ENCODE measurements at places on chromosomes 12 and 14.
A peak's percentile ranks its signal among the peaks of the same experiment; 100 is the strongest.

GRCh38 chr12:75923964-75924666 is 107.5 kb downstream of the PHLDA1 start:
- DNase-seq = no peak

GRCh38 chr12:64551676-64552075 is 58.6 kb upstream of the RASSF3 start:
- DNase-seq = no peak

DNA sequence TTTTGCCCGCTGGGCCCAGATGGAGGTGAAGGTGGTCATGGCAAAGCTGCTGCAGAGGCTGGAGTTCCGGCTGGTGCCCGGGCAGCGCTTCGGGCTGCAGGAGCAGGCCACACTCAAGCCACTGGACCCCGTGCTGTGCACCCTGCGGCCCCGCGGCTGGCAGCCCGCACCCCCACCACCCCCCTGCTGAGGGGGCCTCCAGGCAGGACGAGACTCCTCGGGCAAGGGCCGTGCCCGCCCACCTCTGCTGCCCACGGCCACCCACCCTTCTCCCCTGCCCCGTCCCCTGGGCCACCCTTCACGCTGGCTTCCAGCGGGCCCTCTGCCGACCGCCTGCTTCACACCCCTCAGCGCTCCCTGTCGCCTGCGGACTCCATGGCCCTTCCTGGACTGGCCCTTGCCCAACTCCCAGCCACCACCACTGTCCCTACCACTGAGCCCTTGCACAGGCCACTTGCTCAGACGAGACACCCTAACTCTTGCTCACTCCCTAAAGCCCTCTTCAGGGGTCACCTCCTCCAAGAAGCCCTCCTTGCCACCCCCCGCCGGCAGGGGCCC is 42.5 kb downstream of the CYP46A1 start:
- no peak for DNase-seq

GRCh38 chr12:58833853-58834252 is 86.5 kb downstream of the LRIG3 start:
- no peak for DNase-seq

- no peak for DNase-seq
Observed at GRCh38 chr12:101909646-101910045, 32.3 kb downstream of the DRAM1 start.

DNA sequence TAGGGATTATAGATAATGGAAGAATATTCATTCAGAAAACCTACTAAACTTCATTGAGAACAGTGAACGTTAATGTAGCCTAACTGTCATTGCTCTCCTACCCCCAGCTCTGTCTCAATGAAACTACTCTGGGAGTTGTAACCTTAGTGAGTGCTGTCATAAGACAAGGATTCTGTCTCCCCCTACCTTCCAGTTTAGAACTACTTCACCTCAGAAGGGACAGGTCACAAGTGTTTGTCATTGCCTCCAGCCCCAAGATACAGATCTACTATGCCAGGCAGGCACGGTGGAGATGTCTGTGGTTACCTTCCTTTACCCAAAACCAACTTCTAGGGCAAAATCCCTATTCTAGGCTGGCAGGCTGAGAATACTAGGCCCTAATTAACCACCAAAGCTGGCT is 833.1 kb upstream of the SEL1L start:
- no peak for DNase-seq

DNA sequence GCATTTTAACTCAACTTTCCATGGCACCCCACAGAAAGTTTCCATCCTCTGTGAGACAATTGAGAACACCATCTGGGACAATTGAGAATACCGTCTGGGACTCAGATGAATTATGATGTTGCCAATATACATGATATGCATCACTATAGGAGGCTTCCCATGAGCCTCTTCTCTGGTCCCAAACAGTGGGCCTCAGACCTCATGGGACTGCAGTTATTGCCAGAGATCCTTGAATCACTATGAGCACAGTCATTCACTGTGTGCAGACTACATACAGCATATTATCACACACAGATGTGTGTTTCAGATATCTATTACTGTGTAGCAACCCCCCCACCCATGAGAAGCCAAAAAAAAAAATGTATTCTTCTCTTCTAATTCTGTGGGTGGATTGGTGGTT is 134.4 kb downstream of the GXYLT1 start:
- no peak for DNase-seq

GRCh38 chr12:24414480-24414879 is 465.0 kb upstream of the SOX5 start:
- no peak for DNase-seq

DNA sequence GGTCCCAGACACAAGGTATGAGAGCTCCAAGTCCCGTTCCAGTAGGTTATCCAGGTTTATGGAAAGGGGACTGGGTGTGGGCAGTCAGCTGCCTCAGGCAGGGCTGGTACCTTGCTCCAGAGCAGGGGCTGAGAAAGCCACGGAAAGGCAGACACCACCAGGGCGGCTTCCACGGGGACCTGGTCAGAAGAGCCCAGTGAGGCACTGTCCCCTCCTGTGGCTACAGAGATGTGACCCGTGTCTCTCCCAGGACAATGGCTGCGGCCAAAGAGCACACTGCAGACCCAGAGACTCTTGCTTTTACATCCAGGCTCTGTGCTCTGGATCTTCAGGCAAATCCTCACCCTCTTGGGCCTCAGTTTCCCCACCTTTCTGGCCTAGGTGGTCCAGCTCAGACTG is 8.8 kb downstream of the SERPINA4 start:
- DNase-seq = no peak

DNA sequence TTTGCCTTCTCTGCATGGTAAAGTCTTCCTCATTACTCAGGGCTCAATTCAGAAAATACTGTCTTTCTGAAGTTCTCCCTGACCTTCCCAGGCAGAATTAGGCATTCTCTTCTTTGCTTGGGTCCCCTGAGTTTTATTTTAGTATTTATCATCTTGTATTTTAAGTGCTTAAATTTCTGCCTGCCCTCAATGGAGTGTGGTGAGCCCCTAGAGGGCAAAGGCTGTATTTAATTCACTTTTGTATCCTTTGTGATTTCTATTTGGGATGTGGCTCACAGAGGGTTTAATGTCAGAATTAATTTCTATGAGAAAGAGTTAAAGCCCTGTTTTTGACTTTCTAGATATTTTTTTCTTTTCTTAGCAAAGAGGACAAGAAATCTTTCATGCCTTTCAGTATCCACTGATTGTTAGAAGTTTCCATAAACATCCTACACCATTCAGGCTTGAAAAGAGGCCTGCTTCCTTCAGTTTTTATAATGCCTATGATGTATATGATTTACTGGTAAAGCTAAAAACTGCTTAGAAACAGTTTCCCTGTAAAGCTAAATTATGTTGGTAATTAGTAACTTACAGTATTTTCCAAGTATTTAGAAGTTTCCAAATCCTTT is 55.6 kb upstream of the PTPRB start:
- no peak for DNase-seq

DNA sequence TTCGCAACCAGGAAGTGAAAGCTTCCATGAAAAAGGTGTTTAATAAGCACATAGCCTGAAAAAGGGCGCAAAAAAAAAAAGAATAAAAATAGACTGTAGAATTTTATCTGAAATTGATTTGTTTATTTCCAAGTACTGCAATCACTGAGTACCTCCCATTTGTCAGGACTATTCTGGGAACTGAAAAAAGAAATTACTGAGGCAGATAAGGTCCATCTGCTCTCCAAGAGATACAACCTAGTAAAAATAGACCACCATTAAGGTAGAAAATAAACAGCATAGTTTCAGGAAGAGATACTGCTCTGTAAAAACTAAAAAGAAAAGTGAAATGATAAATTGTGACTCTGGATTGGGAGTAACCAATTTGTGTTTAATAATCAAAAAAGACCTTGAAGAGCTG is 24.7 kb downstream of the OR4N2 start:
- DNase-seq = no peak

DNA sequence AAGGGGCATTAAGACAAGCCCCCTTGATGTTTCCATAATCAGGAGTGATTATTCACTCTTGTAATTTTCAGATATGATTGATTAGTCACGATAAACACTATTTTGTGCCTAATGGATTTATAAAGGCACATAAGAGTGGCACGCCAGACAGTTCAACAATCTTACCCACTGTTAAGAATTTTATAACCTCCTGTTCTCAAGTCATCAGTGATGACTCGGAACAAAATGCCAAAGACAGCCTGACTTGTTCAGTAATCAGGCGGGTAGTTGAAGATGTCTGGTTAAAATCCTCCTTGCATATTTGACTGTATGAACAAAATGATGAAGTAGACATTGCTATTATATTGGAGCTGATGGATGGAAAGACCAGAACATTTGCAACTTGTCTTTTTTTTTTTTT is 212.1 kb upstream of the RMST start:
- no peak for DNase-seq

DNA sequence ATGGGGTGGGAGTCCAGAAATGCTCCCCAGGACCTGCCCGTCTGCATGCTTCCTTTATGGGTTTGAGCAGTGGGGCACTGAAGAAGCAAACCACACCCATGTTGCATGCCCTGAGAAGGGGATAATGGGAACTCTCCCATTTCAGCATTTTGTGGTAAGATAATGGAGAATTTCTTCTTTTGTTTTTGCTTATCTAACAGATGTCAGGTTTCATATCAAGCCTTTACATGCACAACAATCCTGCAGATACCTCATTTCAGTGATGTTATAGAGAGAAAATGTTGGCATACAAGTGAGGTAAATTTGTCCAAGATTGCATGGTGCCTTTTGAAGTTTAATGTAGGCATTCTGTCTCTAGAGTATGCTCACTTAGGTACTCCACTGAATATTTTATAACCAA is 177.0 kb downstream of the ALX1 start:
- DNase-seq = no peak

- no peak for DNase-seq
Observed at GRCh38 chr14:63564318-63564717, 21.1 kb upstream of the PPP2R5E start.

DNA sequence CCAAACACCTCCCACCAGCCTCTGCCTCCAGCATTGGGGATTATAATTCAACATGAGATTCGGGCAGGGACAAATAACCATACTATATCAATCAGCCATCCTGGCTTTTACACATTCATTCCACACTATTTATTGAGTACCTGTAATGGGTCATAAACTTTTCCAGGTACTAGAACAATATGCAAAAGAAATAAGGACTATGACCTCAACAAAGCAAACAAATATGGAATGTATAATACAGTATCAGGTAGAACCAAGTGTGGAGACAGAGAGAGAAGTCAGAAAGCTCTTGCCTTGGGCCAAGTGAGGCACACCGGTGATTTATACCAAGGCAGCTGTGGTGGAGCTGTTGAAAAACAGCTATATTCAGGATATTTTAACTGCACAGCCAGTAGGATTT is 116.3 kb downstream of the TSPAN8 start:
- DNase-seq = no peak

- no peak for DNase-seq
Observed at GRCh38 chr12:47954058-47954457, 9.3 kb upstream of the TMEM106C start.

GRCh38 chr12:106288494-106289195 is 13.9 kb upstream of the TCP11L2 start:
- no peak for DNase-seq

DNA sequence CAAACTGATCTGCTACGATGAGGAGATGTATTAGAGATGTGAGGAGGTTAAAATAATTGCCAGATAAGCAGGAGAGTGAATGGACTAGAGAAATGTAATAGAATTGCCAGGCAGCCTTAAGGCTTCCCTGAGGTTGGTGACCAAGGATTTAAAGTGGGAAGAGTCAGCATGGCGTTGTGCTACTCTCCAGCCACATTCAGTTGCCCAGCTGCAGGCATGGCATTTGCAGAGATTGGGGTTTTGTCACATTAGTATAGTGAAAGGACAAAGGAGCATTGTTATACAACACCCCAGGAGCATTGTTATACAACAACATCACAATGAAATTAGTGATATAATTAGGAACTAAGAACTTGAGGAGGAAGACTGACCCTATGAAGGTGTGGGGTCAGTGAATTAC is 31.7 kb downstream of the MARK3 start:
- no peak for DNase-seq

- DNase-seq = no peak
Observed at GRCh38 chr12:77973579-77973978, 142.9 kb downstream of the NAV3 start.

DNA sequence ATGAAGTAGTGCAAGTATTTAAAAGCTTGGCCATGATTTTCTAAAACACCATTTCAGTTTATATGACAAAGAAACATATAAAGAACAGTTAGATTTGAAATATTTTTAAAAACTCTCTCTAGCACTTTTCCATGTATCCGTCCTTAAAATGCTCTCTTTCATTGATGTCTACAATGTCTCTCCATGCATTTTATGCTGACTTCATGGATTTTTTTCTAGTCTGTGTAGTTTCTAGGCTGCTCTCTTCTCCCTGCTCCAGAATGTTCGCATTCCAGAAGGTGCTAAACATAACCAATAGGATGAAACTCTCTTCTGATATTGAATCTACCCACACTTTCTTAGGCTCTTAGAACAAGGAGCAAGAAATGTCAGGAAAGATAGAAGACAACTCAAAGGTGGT is 124.8 kb downstream of the PLCZ1 start:
- no peak for DNase-seq

GRCh38 chr12:98456576-98457573 is 58.5 kb upstream of the TMPO start:
- DNase-seq = peak; percentile 0

GRCh38 chr12:59023861-59024424 is 103.6 kb upstream of the LRIG3 start:
- DNase-seq = no peak

DNA sequence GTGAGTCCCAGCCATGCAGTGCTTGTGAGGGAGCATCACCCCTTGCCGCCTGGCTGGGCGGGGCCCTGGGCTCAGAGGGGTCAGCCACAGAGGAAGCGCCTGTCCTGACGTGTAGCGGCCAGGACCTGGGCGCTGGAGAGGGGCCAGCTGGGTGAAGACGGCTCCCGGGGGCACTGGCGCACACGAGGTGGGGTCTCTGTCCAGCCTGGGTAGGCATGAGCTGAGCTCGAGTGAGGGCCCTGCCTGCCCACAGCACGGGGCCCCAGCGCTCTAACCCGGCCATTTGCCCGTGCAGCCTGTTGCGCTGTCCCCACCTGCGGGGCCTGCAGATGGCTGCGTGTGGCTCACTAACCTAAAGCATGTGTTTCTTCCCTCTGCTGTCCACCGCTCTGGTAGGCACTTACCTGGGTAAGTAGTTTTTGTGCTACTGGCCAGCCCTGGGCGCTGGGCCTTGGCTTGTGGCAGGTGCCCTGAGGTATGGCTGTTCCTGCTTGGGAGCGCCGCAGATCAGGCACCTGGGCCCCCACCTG is 6.6 kb upstream of the CRIP2 start:
- no peak for DNase-seq

DNA sequence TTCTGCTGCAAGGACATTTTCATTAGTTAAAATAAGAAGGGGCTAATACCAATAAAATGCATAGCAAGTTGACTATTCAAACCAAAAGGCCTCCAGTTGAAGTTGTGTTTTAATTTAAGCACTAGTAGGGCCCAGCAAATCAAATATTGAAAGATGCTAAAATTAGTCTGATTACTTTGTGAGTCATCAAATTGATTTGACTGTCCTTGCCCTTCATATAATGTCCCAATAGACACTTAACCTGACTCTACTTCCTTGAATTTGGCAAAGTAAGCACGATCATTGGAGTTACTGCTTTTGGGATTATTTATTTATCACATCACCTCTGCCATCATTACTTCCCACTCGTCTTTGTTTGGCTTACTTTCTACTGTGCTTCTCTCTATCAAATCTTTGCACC is 798.5 kb downstream of the DIO2 start:
- no peak for DNase-seq

GRCh38 chr12:4115570-4115969 is 158.0 kb upstream of the CCND2 start:
- DNase-seq = no peak
